Suprapubic skin (tissue), 4 donors: ENCODE measurements at places on chromosomes 7 and 10. TPM values are rescaled to one million over a fixed set of nuclear protein-coding genes. Genes with fewer than 3 reads are reported as not detected.

DNA sequence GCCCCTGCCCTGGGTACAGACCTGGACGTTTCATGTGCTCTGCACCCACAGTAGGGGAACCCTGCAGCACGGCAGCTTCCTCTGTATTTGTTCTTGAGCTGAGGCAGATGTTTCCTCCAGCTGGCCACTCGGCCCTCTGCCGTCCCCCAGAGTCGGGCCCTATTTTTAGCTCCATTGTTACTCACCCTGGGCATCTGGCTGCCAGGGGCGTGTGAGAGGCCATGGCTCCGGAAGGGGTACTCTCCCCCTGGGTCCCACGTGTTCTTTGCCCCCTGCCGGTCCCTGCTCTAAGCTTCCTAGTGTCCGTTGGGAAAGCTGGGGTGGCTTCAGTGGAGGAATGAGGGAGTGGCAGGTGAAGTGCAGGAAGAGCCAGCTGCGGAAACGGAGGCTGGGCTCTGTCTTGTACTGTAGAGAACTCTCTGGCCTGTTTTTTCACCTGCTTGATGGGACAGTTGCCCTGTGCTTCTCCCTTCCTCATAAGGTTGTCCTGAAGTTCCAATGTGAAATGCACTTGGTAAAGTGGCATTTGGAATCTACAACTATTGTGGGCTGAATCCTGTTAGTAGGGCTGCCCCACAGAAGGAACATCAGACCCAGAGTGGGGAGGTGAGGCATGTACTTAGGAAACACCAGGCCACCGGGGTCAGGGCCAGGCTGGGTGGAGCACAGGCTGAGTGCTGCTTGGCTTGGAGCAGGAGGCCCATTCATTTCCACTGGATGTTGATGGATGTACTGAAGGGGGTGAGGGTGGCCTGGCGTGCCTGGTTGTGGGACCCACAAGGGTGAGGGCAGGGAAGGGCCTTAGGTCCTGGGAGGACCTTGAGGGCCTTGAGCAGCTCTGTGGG lies 30.6 kb downstream of the PALD1 start:
- no peak overlapping the region for H3K4me3 ChIP-seq
- peaks cover 36% of the 10 kb centered on the region for H3K4me1 ChIP-seq
- DNase-seq = no peak
- no peaks in the 10 kb centered on the region for H3K36me3 ChIP-seq
- no peak overlapping the region for H3K27ac ChIP-seq

DNA sequence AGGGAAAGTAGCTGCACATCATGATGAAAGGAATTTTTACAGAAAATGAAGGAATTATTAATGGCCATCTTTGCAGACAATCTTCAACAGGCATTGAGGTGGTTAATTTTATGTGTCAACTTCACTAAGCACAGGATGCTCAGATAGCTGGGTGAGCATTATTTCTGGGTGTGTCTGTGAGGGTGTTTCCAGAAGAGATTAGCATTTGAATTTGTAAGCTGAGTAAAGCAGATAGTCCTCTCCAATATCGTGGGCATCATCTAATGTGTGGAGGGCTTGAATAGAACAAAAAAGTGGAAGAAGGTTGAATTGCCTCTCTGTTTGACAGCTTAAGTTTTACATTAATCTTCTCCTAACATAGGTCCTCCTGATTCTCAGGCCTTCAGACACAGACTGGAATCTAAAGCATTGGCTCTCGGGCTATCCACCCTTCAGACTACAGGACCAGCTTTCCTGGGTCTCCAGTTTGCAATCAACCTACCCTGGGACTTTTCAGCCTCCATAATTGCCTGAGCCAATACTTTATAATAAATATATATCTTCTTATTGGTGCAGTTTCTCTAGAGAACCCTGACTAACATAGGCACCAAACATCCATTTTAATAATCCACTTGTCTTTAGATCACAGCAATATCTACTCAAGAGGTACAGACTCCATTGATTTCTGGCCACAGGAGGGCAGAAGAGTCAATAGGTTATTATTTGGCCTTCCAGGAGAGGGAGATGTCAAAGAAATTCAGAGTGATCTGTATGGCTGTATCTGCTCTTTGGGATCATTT lies 10.5 kb upstream of the CRPPA start:
- H3K27me3 ChIP-seq = no peaks in the 10 kb centered on the region
- H3K4me3 ChIP-seq = no peak overlapping the region
- no peaks in the 10 kb centered on the region for H3K4me1 ChIP-seq
- H3K36me3 ChIP-seq = no peaks in the 10 kb centered on the region

DNA sequence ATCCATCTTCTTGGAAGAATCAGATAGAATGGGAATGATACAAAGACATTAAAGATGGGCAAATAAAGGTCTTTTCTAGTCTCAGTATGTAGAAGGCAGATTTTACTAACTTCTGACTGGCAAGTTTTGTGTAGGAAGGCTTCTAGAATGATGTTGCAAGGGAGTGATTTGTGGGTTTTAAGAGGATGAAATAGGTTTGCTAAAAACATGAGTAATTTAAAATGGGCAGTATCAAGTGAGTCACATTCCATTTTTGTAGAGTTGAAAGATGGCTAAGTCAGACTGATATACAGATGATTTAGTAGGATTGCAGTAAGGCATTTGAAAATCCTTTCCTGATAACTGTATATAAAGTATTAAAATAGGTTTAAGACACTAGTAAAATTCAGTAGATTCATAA lies 777.4 kb downstream of the SORCS1 start:
- no peaks in the 10 kb centered on the region for H3K36me3 ChIP-seq
- H3K27me3 ChIP-seq = no peaks in the 10 kb centered on the region
- H3K27ac ChIP-seq = no peak overlapping the region
- no peak overlapping the region for H3K4me3 ChIP-seq
- H3K4me1 ChIP-seq = no peaks in the 10 kb centered on the region
- no peak for DNase-seq

DNA sequence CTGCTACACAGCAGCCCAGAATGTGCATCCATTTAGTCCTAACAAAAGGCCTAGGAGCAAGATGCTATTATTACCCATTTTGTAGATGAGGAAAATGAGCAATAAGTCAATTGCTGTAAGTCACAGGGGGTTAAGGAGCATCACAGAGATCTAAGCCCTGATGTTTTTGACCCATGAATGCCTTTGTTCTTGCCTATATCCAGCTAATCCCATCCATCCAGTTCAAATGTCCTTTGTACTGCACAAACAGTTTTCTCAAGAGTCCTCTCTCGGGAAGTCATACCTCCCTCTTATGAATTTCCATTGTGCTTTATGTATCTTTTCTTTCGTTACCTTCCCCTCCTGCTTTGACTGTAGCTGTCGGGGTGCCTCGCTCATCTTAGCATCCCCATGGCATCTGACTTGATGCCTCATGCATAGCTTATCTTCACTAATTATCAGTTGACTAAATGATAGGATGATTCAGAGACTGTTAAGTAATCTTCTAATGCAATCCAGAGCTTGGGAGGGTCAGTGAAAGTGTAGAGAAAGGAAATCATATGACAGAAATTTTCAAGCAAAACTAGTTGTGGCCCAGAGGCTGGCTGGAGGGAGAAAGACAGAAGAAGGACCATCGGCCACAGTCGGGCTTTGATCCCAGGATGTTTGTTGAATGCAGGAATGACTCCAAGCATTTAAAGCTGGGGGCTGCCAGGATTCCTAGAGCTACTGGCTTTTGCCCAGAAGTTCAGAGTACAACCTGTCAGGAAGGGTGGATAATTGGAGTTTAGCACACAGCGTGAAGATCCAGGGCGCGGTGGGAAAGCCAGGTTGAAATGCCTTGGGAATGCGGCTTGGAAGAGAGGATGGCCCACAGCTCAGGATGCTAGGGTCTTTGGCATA lies 23.5 kb downstream of the BLVRA start:
- H3K4me1 ChIP-seq = peaks cover 25% of the 10 kb centered on the region
- H3K36me3 ChIP-seq = peaks cover 6% of the 10 kb centered on the region

DNA sequence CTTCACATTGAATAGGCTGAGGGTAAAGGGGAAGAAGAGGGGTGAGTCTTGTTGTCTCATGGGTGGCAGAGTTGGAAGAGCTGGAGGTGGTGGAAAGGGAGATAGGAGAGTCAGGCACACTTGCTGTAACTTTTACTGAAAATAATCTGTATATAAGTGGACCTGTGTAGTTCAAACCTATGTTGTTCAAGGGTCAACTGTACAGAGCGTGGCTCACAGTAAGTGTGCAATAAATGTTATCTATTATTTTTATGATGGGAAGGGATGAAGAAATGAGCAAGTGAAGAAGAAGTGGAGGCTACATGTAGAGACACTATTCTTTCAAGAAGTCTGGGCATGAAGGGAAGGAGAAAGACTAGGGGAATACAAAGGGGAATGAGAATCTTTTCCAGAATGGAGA lies 71.5 kb upstream of the FAM133B start:
- H3K4me1 ChIP-seq = no peaks in the 10 kb centered on the region
- no peak overlapping the region for H3K27ac ChIP-seq
- DNase-seq = no peak
- H3K27me3 ChIP-seq = no peaks in the 10 kb centered on the region
- H3K4me3 ChIP-seq = no peak overlapping the region

GRCh38 chr7:53697913-53698312 lies 662.5 kb downstream of the POM121L12 start:
- no peak for DNase-seq
- H3K27ac ChIP-seq = no peak overlapping the region
- no peaks in the 10 kb centered on the region for H3K4me1 ChIP-seq
- H3K36me3 ChIP-seq = no peaks in the 10 kb centered on the region
- no peaks in the 10 kb centered on the region for H3K27me3 ChIP-seq
- no peak overlapping the region for H3K4me3 ChIP-seq

GRCh38 chr10:76454506-76455140 lies 1023.2 kb downstream of the LRMDA start:
- no peaks in the 10 kb centered on the region for H3K36me3 ChIP-seq
- H3K27me3 ChIP-seq = no peaks in the 10 kb centered on the region
- H3K27ac ChIP-seq = peak overlapping the region; percentile 7
- H3K4me3 ChIP-seq = no peak overlapping the region

DNA sequence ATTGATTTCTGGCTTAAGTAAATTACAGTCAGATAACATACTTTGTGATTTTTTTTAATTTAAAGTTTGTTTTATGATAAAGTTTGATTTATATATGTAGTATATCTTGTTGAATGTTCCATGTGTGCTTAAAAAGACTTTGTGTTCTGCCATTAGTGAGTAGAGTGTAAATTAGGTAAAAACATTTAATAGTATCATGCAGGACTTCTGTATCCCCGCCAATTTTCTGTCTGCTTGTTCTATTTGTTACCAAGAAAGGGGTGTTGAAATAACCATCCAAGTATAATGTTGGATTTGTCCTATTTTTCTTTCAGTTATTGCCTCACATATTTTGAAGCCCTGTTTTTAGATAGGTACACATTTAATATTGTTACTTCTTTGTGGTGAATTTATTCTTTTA lies 172.1 kb downstream of the CAMK1D start:
- no peaks in the 10 kb centered on the region for H3K36me3 ChIP-seq
- H3K27me3 ChIP-seq = no peaks in the 10 kb centered on the region
- no peak overlapping the region for H3K27ac ChIP-seq

DNA sequence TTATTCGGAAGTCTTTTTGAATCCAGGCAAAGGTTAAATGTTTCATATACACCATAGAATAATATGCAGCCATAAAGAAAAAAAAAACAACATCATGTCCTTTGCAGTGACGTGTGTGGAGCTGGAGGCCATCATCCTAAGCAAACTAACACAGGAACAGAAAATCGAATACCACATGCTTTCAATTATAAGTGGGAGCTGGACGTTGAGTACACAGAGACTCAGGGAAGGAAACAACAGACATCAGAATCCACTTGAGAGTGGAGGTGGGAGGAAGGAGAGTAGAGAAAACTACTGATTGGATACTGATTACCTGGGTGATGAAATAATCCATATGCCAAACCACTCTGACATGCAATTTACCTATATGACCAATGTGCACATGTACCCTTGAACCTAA lies 293.4 kb downstream of the KLF6 start:
- no peaks in the 10 kb centered on the region for H3K36me3 ChIP-seq
- H3K27ac ChIP-seq = no peak overlapping the region
- no peaks in the 10 kb centered on the region for H3K27me3 ChIP-seq
- H3K4me3 ChIP-seq = no peak overlapping the region

GRCh38 chr10:58963101-58963534 lies 213.3 kb upstream of the PHYHIPL start:
- no peak overlapping the region for H3K27ac ChIP-seq
- no peak overlapping the region for H3K4me3 ChIP-seq
- peaks cover 2% of the 10 kb centered on the region for H3K4me1 ChIP-seq
- no peak for DNase-seq
- no peaks in the 10 kb centered on the region for H3K27me3 ChIP-seq

DNA sequence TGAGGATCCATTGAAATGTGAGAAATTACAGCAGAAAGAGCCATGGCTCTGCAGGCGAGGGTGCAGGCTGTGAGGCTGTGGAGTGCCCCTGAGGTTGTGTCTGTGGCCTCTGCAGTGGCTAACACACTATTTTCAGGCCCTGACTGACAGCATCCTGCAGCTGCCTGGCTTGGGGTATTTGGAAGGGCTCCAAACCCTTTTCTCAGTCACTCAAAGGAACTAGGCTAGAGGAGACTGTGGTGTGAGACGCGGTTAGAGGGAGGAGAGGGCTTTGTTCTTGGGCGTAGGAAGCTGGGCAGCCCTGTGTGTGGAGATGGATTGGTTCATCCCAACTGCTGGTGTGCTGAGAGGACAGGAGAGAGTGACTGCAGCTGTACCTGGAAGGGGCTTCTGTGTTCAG lies 134.9 kb downstream of the RAMP3 start:
- H3K36me3 ChIP-seq = no peaks in the 10 kb centered on the region
- H3K27me3 ChIP-seq = peaks cover 8% of the 10 kb centered on the region
- no peak overlapping the region for H3K4me3 ChIP-seq
- no peak overlapping the region for H3K27ac ChIP-seq
- H3K4me1 ChIP-seq = no peaks in the 10 kb centered on the region

GRCh38 chr10:56012101-56012500 lies 349.0 kb downstream of the ZWINT start:
- no peak for DNase-seq
- H3K4me3 ChIP-seq = no peak overlapping the region
- H3K4me1 ChIP-seq = no peaks in the 10 kb centered on the region
- H3K27me3 ChIP-seq = no peaks in the 10 kb centered on the region

DNA sequence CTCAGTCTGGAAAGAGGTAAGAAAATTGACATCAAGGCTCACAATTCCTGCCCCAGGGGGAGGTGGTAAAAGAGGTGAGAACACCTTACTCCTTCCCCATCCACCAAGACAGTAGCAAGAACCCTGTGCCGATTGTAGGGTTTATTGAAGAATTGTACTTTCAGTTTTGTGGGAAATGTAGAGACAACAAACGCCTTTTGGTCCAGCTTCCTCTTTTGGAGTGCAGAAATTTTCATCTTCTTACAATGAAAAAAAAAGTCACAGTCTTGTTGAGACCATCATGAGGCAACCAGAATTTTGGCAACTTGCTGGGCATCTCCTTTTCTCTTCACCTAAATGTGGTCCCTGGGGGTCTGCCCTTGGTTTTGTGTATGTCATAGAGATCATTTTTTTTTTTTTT lies 217.7 kb downstream of the TMEM178B start:
- no peaks in the 10 kb centered on the region for H3K36me3 ChIP-seq
- no peaks in the 10 kb centered on the region for H3K4me1 ChIP-seq
- H3K4me3 ChIP-seq = no peak overlapping the region
- H3K27ac ChIP-seq = no peak overlapping the region
- H3K27me3 ChIP-seq = peaks cover 2% of the 10 kb centered on the region

The CC2D2B gene
- 3.9 TPM for total RNA-seq

The IFIT1B gene
- total RNA-seq = not detected

The ELFN1 gene
- total RNA-seq = 2.5 TPM

The PAPSS2 gene
- total RNA-seq = 5.6 TPM

The VGF gene
- 0.38 TPM for total RNA-seq

The TMEM26 gene
- not detected for total RNA-seq

The PFKP gene
- 36.7 TPM for total RNA-seq

The BMS1 gene
- total RNA-seq = 20.4 TPM
